ENCODE measurements at places on chromosomes 5 and 9. TPM values are rescaled to one million over a fixed set of nuclear protein-coding genes. Genes with fewer than 3 reads are reported as not detected.

- no peak overlapping the region for H3K4me3 ChIP-seq
- no peaks in the 10 kb centered on the region for H3K36me3 ChIP-seq
- peaks cover 3% of the 10 kb centered on the region for H3K27me3 ChIP-seq
- DNase-seq: no peak
- no peaks in the 10 kb centered on the region for H3K4me1 ChIP-seq
Measured at GRCh38 chr9:134540276-134541096, 101.1 kb upstream of the COL5A1 start.

DNA sequence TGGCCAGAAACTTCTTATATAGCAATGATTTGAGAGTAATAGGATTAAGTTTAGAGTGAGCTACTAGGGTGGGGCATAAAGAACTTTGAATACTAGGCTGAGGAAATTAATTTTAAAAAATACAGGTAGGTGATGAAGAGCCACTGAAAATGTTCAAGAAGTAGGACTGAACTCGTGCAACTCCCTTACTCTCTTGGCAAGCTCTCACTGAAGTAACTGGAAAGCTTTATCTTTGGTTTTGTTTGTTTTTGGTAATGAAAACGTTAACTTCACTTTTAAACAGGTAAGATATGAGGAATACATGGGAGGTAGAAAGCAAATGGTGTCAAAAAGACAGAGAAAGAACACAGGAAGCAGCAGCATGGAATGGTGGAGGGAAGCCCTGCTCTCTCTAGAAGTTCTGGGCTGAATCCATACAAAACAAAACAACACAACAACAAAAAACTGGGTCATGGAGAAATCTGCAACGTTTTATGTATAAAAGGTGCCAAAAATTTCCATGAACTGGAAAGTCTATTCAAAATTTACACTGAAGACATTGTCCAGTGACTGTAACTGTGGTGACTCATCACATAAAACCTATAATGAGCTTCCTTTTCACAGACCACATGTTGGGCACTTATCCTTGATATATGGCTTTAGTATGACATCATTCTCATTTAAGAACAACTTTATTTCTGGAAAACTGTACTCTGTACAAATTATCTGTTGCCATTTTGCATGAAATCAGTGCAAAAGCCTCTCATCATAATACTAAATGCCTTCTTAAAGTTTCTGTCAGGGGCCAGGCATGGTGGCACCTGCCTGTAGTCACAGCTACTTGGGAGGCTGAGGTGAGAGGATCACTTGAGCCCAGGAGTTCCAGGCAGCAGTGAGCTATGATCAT is 91.2 kb upstream of the CHD1 start:
- no peak for DNase-seq
- H3K4me3 ChIP-seq: no peak overlapping the region
- no peaks in the 10 kb centered on the region for H3K27me3 ChIP-seq
- H3K36me3 ChIP-seq: peaks cover 2% of the 10 kb centered on the region
- H3K27ac ChIP-seq: no peak overlapping the region

- no peak overlapping the region for H3K4me3 ChIP-seq
- no peak overlapping the region for H3K27ac ChIP-seq
- no peaks in the 10 kb centered on the region for H3K36me3 ChIP-seq
- no peaks in the 10 kb centered on the region for H3K27me3 ChIP-seq
Measured at GRCh38 chr5:125609011-125609410, 814.2 kb upstream of the GRAMD2B start.

DNA sequence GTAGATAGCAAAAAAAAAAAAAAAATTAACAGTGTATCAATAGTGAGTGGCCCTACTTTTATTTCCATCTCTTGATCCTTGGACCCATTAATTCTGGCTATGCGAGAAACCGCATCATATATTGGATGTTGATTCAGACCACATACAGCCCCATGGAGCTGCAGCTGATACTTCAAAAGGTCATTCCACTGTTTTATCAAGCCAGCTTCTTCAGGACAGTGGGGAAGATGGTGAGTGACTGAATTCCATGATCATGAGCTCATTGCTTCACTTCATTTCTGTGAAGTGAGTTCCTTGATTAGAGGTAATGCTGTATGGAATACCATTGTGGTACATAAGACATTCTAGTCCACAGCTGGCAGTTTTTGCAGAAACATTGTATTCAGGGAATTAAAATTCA is 222.9 kb upstream of the MEF2C start:
- DNase-seq: no peak
- H3K4me3 ChIP-seq: no peak overlapping the region
- H3K36me3 ChIP-seq: no peaks in the 10 kb centered on the region
- no peaks in the 10 kb centered on the region for H3K4me1 ChIP-seq
- H3K27me3 ChIP-seq: no peaks in the 10 kb centered on the region

Gene PGM5
- not detected for total RNA-seq

- peaks cover 56% of the 10 kb centered on the region for H3K27me3 ChIP-seq
- peak overlapping the region; percentile 58 for H3K4me3 ChIP-seq
- no peak for DNase-seq
- peaks cover 8% of the 10 kb centered on the region for H3K4me1 ChIP-seq
- H3K36me3 ChIP-seq: no peaks in the 10 kb centered on the region
Measured at GRCh38 chr5:138752341-138752950, 779 bp upstream of the CTNNA1 start.
